ENCODE measurements at places on chromosomes 4 and X.

DNA sequence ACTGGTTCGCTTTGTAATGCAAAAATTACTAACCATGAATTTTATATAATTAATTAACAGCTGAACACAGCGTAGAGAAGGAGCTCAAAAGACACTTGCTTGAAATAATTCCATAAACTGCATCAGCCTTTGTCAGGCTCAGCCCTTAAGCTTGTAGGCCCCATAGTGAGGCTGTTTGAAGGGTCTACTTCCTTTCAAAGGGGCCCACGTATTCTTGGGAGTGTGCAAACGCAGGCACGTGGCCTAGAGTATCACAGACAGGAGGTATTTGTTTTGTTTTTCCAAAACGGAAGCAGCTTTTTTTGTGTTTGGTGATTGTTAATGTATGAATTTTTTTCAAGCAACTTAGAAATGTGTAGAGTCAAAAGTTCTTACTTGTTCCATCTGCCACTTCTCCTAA, 25.6 kb upstream of the EGF start:
- no peak for DNase-seq

DNA sequence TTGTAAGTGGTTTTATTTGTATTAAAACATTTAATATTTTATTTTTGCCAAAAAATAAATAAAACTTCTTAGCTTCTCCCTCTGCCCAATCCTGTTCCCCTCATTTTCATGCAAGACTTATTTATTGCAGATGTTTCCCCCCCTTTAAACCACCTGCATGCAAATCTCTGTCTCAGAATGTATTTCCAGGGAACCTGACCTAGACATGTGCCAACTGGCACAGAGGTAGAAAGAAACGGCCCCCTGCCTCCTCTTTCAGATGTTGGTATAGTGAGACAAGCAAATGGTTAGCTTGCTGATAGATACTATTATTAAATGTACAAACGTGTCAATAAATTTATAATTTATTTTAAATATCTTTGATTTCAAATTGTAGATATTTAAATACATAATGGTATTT, 47.1 kb downstream of the KLF3 start:
- no peak for DNase-seq

GRCh38 chrX:41389311-41389888, 55.4 kb downstream of the DDX3X start:
- DNase-seq = no peak

DNA sequence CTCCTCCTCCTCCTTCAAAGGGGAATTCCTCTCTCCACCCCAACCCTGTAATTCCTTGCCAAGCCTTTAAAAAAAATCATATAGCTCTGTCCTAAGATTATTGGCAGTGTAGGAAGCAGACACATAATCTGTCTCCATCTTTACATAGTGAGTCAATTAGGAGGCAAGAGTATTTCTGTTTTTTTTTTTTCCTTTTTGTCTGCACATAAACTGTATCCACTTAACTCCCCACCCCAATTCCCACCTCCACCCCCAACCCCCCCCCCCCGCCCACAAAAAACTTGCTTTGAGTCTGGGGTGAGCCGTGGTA, 182.5 kb downstream of the RASL11B start:
- DNase-seq = no peak

DNA sequence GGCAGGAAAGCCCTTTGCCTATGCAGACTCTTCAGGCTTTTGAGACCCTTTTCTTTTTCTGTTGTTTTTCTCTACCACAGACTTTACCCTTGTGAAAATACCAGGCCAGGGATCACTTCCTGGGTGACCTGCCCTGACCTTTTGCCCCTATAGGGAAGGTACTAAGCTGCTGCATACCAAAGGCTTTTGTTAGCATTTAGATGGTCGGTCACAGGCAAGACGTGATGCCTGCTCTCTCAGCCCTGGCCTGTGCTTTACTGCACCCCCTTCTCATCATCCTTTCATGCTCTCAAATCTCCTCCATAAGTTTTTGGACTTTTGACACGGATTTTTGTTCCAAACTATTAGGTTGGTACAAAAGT, 98.2 kb downstream of the ARHGAP10 start:
- no peak for DNase-seq

- peak; percentile 79 for DNase-seq
These were observed 54.4 kb upstream of the HGFAC start for GRCh38 chr4:3387154-3387942.

- peak; percentile 37 for DNase-seq
These were observed 10.0 kb downstream of the GPR82 start for GRCh38 chrX:41733939-41734338.

DNA sequence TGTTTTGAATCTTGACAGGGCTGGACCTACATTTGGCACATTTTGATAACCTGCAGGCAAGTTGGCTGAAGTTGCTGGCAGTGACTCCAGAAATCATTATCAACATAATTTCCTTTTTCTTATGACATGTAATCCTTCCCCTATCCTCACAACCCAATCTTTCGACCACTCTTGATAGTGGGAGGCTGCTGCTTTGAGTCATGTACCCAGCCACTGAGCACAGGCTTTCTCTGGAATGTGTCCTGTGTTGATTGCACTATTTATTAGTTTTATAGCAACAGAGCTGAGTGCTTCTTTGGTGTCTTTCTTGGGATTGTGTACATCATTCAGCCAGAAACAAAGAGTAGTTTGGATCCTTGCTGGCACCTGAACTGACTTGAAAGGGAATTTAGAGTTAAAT, 183.1 kb upstream of the LEF1 start:
- no peak for DNase-seq

GRCh38 chr4:134278675-134279074, 77.1 kb upstream of the PABPC4L start:
- DNase-seq = no peak

GRCh38 chr4:76780781-76781697, 116.9 kb downstream of the SOWAHB start:
- no peak for DNase-seq

DNA sequence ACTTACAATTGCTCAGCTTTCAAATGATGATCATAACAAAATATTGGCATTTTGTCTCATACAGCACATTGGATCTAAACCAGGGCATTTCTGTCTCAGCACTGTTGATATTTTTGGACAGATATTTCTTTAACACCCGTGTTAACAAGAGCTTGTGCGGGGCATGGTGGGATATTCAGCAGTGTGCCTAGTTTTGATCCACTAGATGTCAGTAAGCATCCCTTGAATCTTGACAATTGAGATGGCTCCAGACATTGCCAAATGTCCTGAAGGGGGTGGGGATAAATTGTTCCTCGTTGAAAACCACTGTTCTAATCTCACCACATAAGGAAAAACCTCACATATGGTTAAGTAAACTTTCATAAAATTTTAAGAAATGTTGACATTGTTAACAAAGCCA, 806.3 kb downstream of the STIM2 start:
- no peak for DNase-seq

GRCh38 chrX:120000490-120001246, 57.1 kb upstream of the NKAP start:
- peak; percentile 3 for DNase-seq

DNA sequence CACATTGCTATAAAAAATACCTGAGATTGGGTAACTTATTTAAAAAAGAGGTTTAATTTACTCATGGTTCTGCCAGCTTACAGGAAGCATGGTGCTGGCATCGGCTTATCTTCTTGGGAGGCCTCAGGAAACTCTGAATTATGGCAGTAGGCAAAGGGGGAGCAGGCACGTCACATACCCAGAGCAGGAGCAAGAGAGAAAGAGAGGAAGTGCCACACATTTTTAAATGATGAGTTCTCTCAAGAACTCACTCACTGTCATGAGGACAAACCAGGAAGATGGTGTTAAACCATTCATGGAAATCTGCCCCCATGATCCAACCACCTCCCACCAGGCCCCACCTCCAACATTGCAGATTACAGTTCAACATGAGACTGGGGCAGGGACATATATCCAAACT, 10.0 kb upstream of the AFF1 start:
- peak; percentile 70 for DNase-seq

DNA sequence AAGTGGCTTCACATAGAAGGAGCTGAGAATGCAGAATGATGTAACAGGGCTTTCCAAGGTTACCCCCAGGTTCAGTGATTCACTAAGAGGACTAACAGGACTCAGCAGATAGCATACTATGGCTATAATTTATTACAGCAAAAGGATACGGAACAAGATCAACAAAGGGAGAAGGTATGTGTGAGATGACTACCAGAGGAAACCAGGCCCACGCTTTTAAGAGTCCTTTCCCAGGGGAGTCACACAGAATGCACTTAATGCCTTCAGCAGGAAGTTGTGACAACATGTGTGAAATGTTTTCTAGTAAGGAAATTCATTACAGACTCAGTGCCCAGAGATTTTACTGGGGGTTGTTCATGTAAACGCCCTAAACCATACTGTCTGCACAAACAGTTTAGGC, 373.6 kb upstream of the MAGEB2 start:
- DNase-seq = no peak

- no peak for DNase-seq
These were observed 210.5 kb upstream of the RPS6KA3 start for GRCh38 chrX:20477219-20477618.

DNA sequence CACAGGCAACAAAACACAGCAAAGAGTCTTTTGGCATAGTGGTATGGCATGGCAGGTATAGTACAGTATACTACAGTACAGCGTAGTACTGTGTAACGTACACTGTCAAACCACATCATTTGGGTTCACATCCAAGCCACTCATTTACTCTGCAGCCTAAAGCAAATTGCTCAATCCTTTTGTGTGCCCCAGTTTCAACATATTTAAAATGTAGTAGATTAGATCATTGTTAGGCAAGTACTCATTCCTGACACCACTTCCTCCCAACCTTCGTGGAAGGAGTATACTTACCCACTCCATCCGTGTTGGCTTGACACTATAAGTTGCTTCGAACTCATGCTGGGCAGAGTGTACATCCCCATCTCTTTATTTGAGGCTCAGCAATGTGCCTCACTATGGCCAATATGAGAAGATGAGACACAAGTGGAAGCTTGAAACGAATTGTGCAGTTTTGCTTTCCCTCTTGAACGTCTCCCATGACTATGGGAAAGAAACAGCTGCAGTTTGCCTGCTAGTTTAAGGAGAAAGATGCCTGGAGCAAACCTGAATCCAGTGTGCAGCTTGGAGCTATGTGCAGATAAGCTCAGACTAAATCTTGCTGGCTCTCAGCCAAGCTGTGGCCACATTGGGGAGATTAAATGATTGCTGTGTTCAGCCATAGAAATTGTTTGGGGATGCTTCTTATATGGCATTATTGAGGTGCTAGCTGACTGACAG, 85.7 kb upstream of the TBL1X start:
- peak; percentile 60 for DNase-seq
